ENCODE measurements at places on chromosomes 12 and 14.

DNA sequence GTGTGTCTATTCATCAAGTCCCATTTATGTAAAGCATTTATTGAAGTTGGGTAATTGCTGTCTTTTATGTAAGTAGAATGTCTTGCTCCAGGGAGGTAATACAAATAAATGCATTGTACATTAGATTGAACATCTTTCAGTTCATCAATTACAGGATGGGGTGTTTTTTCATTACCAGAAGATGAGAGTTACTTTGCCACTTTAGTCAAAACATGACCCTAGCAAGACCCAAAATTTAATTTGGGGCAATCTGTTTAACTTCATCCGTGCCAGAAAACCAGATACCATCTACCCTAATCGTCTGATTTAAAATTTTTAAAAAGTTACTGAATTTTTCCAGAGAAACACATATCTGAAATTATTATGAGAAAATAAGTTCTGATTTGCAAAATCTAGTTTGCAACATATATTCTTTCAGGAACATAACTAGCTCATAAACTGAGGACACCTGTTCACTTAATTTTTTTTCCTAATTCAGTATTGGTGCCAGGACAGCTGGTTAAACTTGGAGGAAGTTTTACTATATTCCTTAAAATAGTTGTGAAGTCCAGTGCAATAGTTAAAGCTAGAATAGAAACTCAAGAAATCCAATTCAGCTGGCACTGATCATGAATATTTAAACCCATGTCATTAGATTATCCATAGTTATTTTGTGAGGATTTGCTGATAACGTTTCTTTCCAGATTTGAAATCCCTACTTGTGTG lies 114.5 kb downstream of the SRGAP1 start:
- no peak for DNase-seq

GRCh38 chr14:99034711-99035171 lies 237.3 kb downstream of the BCL11B start:
- no peak for DNase-seq

DNA sequence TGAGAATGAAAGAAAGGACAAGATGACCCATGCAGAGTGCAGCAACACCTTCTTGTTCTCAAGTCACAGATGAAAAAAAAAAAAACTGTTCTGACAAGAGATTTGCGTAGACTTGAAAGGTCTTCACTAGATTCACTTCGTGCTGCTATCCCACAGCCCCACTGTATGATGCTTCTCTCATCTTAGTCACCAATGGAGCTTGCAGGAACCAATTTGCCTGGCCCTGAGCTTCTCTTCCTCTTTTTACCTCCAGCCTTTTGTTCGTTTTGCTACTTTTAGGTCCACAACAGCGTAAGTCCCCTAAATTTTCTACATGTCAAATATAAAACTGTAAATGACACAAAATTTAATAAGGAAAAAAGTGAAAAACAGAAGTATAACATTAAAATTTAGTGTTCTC lies 107.9 kb upstream of the NAP1L1 start:
- DNase-seq, result no peak

DNA sequence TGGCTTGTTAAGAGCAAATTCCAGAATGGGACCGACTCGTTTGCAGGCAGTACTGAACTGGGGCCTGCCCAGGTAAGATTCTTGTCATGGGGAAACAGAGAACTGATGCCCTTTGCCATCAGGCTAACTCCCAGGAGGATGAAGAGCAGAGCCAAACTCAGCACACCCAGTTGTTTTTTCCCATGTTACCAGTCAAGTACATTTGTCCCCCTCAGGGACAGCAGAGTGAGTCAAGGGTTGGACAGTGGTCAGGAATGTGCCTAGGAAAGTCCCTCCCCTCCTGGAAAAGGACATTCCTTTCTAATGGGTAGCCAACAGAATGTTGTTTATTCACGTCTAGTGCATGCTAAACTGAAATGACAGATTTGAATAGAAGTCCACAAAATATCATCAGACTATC lies 1.6 kb downstream of the ART4 start:
- no peak for DNase-seq

- no peak for DNase-seq
Observed at GRCh38 chr12:11657511-11657910, 8.0 kb downstream of the ETV6 start.

DNA sequence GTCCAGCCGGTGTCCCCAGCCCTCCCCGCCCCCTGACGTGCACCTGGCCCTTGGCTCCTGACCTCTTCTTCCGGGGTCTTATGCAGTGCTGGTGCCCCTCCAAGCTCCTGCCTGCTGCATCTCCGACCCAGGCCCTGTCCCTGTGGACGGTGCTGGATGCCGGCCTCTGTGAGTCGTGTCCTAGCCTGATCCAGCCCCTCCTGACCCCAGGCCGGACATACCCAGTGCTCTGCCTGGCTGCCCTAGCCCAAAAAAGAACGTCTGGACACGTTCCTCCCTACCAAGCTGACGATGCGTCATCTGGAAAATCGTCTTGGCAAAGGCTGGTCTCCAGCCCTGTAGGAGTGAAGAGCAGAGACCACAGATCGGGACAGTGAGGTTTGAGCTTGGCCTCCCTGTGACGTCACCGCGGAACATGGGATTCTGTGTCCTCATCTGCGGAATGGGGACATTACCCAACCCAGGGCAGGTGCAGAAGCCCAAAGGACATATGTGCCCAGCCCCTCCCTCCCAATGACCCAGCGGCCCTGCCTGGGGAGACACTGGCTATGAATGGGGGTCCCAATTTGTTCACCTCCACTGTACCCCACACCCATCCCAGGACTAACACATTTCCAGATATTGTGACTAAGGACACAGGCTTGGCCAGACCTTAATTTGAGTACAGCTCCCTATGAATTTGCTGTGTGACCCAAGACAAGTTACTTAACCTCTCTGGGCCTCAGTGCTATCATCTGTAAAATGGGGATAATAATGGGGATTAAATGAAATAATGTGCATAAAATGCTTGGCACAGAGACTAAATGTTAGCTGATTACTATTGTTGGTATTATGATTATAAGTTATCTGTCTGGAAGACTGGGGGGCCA lies 51.0 kb upstream of the BCL11B start:
- DNase-seq, result no peak

- no peak for DNase-seq
Observed at GRCh38 chr14:51341338-51341737, 101.3 kb downstream of the TMX1 start.

- DNase-seq, result no peak
Observed at GRCh38 chr12:5171701-5172100, 128.0 kb downstream of the KCNA5 start.

DNA sequence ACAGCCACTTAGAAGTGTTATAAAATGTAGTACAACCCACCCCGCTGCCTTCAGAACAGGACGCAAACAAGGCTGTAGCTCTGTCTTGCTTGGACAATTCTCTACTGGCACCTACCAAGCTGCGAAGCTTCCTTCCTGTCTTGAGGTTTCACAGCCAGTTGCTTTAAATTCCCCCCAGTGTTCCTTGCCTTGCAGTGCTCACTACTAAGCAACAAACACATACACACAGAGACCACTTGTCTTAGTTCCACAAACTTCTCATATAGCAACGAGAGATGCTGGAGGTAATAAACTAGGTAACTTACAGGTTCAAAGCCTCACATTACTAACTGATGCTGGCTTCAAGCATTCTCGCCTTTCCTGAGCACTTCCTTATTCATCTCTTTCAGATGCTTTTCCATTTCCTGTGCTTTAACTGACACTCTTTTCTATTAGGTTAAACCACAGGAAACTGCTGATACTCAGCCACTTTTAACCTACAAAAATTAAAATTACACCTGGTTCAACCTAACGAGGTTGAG lies 91.5 kb upstream of the PTGDR start:
- DNase-seq, result peak; percentile 66

GRCh38 chr12:55797068-55797467 lies 20.5 kb downstream of the SARNP start:
- no peak for DNase-seq

DNA sequence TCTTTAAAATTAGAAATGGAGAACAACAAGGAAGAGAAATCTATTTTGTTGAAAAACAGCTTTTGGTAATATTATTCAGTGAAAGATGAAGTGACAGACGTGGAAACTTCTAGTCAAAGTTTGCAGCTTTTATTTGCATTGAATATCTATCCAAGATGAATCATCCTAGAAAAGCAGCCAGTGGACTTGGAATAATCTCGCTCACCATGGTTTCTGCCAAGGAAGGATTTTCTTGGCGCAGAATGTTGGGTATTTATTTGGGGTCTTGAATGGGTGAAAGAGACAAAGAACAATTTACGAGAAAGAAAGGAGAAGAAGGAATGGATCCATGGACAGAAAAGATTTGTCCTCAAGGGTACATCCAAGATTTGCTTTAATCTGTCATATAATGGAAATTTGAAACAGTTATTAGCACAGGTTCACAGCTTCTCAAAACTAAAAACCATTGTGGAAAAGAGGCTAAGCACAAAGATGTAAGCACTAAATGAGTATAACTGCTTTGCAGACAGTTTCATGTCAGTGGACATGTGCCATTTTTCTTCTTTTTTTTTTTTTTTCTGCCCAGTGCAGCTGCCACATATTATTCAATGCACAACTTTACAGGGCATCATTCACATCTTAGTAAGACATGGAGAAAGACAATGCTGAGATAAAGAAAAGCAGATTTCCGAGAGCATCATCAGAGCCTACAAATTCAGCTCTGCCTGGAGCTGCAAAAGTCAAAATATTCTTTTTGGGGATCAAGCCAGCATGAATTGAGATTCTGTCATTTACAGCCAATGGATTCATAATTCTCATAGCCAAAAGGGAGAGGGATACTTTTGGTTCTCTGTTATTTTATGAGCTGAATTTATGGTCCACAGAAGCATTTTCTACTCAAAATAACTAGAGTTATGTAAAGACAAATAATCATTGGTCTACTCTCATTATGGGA lies 333.7 kb downstream of the DAD1 start:
- no peak for DNase-seq

DNA sequence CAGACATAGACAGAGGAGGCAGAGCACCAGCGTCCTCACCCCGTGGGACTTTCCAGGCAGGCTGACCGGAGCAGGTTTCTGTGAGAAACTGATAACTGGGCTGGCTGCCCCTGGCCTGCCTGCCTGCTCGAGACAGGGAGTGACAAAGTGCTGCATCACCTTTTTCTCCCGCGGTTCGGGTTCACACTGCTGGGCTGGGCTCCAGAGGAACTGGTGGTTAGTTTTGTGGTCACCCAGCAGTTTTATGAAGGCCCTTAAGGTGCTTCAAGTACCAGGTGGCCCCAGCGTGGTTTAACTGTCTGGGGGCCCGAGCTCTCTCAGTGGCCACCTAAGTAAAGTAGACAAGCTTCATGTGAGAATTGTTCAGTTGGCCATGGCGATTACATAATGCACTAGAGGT lies 1073.6 kb downstream of the BCL11B start:
- DNase-seq, result no peak

Measured in CD4-positive, alpha-beta memory T cell (primary cell).